Type B pancreatic cell (in vitro differentiated cells): ENCODE measurements at places on chromosomes 5 and 9. TPM values are rescaled to one million over a fixed set of nuclear protein-coding genes. Genes with fewer than 3 reads are reported as not detected.

DNA sequence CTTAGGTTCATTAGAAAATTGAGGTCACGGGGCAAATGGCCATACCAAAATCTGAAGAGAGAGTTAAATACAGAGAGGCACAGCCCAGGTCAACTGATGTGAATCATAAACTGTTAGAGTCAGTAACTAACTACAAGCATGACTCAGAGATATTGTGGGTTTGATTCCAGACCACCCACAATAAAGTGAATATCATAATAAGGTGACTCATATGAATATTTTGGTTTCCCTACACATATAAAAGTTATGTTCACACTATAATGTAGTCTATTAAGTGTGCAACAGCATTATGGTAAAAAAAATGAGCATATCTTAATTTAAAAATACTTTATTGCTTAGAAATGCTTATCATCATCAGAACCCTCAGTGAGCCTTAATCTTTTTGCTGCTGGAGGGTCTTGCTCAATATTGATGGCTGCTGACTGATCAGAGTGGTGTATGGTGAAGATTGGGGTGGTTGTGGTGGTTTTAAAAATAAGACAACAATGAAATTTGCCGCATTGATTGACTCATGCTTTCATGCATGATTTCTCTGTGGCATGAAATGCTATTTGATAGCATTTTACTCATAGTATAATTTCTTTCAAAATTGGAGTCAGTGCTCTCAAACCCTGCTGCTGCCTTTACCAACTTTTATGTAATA, 53.1 kb upstream of the EDIL3 start:
- DNase-seq: no peak

The IFNK gene
- total RNA-seq: not detected in 2 replicates

The SLCO4C1 gene
- 4.6 and 11.0 TPM in 2 replicates for total RNA-seq

- no peak for DNase-seq
These were observed 173.7 kb downstream of the CARTPT start for GRCh38 chr5:71892641-71893365.

GRCh38 chr9:69078581-69078980, 43.0 kb downstream of the FXN start:
- DNase-seq: no peak

DNA sequence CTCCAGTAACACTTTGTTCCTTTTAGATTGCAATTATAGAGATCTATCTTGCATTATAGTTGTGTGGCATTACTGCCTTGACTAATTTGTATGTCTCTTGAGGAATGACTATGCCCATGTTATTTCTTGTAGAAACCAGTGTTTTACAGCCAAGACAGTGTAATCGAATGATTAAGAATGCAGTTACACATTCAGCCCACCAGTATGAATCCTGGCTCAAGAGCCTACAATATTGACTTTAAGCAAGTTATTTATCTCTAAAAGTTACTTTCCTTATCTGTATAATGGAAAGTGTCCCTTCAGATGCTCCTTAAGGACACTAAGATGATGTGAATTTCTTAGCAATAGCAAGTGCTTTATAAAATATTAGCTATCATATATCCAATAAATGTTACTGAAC, 9.7 kb upstream of the SNX24 start:
- no peak for DNase-seq

DNA sequence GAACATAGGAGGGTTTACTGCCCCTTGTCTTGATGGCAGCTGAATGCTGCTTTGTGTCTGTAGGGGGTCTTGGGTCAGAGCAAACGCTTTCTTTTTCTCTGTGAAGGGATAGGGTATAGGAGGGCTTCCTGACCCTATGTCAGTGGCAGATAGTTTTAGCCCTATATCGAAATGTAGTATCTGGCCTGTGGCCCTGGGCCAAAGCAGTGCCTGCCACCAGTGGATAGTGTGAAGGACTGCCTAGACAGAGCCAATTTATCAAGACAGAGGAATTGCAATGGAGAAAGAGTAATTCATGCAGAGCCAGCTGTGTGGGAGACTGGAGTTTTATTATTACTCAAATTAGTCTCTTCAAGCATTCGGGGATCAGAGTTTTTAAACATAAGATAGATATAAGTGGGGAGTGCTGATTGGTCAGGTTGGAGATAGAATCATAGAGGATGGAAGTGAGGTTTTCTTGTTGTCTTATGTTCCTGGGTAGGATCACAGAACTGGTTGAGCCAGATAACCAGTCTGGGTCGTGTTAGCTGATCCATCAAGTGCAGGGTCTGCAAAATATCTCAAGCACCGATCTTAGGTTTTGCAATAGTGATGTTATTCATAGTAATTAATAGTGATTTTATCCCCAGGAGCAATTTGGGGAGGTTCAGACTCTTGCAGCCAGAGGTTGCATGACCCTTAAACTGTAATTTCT, 178.5 kb downstream of the GDNF start:
- DNase-seq: no peak

- DNase-seq: no peak
These were observed 927.9 kb downstream of the MAT2B start for GRCh38 chr5:164433106-164433870.

DNA sequence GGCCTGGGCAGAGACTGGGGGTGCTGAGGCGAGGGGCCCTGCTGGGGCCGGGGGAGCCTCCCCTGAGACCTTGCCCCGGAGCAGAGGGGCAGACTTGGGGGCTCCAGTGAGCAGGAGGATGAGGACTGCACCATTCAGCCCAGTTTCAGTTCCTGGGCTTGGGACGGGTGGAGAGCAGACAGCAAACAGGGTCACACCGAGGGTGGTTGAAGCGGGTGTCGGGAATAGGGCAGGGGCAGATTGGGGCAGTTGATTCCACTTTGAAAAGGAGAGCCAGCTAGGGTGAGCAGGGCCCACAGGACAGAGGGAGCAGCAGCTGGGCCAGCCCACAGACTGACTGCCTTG, 4.5 kb downstream of the GRK6 start:
- no peak for DNase-seq

The CCDC107 gene
- 15.6 and 17.2 TPM in 2 replicates for total RNA-seq

The THBS4 gene
- total RNA-seq: 8.8 and 16.6 TPM in 2 replicates

- DNase-seq: no peak
These were observed 10.4 kb upstream of the CMBL start for GRCh38 chr5:10317825-10318682.

The NR4A3 gene
- 2.0 and 3.4 TPM in 2 replicates for total RNA-seq
